NCI-H2227 treated with DMSO at 0.1 percent for 48 hours (cell line): ENCODE measurements at places on chromosomes 6 and 20.

- no peak for DNase-seq
These were observed 119.7 kb upstream of the PCSK2 start for GRCh38 chr20:17107127-17107526.

GRCh38 chr6:153539602-153540001 is 408.5 kb upstream of the RGS17 start:
- DNase-seq = no peak

DNA sequence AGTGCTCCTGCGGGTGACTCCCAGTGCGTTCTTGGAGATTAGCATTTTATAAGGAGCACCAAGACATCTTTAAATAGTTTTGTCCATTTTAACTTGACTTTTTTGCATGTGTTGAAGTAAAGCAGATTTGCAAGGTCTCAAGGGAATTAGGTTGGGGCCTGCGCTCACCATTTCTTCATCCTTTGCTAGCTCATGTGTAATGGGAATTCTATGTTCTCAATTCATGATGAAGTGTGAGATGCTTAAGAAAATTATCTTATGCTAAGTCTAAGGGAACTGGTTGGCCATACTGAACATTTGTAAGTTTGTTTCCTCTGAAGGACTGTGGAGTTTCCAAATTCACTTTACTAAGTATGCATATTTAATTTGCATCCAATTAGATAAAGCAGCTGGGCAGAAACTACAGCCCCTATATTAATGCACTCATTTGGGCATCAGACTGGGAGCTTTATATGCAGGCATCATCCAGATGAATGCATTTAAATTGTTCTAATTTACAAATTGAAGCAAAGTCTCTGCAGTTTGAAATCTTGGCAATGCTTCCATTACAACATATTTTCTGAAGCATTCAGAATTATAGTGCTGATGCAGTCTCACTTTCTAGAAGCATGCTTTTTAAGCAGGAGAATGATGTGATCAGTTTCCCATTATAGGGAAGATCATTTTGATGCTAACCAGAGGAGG is 108.3 kb upstream of the AKAP12 start:
- no peak for DNase-seq

GRCh38 chr6:71908162-71908765 is 21.9 kb downstream of the RIMS1 start:
- no peak for DNase-seq

DNA sequence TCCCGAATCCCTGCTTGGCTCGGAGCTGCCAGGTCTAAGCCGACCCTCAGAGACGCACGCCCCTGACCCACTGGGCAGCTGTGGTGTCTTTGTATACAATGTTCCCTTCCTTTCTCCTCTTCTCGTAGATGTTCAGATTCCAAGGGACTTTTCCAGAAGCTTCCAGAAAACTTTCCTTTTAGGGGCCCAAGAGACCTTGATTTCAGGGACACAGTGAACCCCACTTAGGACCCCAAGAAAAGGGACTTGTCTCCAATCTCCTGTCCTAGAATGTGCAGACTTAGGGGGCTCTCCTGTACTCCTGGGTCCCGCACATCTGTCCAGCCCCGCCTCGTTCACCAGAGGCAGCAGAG is 103.5 kb downstream of the EDN3 start:
- DNase-seq = no peak

- DNase-seq = no peak
These were observed 70.7 kb downstream of the MYB start for GRCh38 chr6:135251498-135252441.

DNA sequence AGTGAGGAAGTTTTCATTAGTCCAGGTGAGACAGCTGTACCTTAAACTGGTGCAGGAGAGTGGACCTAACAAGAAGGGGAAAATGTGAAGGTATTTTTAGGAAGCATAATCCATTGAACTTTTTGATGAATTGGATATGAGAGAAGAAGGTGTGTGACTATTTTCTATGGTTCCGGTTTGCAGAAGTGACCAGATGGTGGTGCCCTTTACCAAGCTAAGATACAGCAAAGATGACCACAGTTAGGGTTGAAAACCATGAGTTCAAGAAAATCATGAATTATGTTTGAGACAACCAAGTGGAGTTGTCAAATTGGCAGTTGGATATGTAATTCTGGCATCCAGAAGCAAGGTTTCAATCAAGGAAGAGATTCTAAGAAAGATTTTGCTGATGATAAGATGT is 61.9 kb upstream of the NRSN1 start:
- no peak for DNase-seq

DNA sequence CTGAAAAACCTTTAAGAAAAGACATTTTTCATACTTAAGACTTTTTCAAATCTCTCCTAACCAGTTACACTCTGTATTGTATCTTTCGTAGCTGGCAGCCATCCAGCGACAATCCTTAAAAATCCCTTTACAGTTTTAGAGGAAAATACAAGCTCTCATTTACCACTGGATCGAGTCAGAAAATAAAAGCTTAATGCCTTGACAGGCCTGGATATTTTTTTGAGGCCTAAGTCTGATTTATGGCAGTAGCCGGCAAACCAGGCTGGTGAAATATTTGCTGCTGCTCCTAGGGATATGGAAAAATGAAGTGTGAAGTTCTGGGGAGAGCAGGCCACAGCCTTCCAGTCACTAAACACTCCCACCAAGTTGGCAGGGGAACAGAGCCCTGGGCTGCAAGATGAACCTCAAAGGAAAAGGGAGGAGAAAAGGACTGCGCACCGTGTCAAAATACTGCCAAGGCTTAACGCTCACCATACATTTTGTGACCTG is 213.0 kb upstream of the SUPT3H start:
- no peak for DNase-seq

DNA sequence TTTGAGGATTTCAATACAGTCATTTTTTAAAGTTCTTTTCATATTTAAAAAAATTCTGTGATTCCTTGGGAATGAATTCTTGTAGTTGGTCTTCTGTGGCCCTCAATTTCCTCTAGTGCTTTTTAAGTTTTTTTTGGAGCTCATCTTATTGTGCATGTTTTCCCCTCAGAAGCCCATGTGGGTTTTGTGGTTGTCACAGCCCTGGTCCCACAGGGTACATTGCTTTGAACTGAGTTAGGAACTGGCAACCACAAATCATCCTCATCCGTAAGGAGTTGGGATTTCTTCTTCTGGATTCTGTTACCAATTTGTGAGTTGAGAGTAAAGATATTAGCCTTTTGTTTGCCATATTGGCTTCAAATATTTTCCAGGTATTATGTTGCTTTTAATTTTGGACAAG is 89.9 kb downstream of the AKAP7 start:
- no peak for DNase-seq

DNA sequence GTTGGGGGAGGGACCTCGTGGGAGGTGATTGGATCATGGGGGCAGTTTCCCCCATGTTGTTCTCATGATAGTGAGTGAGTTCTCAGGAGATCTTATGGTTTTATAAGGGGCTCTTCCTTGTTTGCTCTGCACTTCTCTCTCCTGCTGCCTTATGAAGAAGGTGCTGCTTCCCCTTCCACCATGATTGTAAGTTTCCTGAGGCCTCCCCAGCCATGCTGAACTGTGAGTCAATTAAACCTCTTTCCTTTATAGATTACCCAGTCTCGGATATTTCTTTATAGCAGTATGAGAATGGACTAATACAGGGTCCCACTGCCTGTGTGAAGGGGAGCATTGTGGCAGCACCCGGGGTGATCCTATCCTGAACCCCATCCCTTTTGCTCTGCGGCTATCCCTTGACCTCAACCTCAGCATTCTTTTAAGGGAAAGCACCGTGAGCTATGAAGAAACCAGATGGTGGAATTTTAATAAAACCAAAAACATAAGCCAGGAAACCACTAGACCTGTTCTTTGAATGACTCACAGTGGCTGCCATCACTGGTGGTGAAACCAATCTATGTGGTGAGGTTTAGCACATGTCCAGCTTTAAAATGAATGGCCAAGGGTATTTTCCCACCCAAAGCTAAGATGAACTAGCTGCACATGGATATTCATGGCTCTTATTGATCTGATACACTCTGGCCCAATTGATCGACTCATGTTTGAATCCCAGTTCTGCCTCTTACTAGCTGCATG is 62.2 kb downstream of the ZDHHC14 start:
- DNase-seq = no peak

GRCh38 chr6:108805611-108806167 is 42.5 kb upstream of the ARMC2 start:
- DNase-seq = no peak

- DNase-seq = no peak
These were observed 1.7 kb downstream of the CABLES2 start for GRCh38 chr20:62405108-62405980.

GRCh38 chr6:39493174-39493573 is 170.7 kb upstream of the KCNK16 start:
- no peak for DNase-seq

DNA sequence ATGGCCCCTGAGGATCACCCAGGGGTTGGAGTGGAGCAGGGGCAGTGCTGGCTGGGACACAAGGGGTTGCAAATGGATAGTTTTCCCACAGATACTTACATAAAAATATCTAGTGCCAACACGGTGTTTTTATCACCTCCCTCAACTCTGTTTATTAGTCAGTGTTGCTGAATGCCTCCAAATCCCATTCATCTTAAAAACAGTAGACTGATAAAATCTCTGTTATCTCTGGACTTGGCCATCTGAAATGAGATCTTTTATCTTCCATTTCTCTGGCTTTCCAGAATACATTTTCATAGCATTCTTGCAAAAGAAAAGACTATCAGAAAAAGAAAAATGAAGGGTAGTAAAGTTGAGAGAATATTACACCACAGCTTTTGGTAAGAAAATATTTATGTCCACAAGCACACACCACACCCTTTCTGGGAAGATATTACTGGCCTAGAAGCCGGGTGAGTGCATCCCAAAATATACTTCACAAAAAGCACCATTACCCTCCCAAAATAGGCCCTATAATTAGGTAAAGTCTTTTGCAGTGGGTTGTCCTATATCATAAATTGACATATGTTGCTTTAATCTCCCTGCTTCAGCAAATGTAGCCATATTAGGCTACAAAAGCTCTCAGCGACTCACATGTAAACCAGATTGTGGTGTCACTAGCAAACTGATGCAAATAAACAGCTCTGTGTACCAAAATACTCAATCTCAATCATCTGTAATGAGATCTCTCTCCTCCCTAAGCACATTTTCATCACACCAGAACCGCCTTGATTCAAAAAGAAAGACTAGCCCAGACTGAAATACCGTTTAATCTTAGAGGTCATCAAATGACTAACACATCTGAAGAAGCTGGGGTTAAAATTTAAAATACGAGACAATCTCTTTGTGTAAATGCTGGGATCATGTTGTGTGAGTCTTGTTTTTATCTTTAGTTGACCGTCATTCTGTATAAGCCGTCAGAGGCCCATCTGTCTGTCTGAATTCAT is 96.7 kb downstream of the FYN start:
- DNase-seq = peak; percentile 15

DNA sequence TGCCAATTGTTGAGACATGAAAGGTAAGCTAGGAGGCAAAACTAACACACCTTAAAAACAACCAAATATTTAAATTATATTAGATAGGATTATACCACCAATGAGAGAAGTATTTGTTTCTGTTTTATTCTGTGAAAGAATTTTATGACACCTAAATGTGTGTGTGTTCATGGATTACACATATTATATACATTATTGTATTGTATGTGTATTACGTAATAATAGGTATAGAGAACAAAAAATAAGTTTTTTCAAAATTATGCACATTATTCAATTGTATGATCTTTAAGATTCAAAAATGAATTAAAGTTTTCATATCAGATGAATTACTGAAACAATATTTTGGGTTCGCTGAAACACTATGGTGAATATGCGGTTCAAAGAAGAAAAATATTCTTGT is 84.3 kb upstream of the FABP7 start:
- DNase-seq = no peak

- DNase-seq = no peak
These were observed 113.5 kb downstream of the JARID2 start for GRCh38 chr6:15359335-15359862.

DNA sequence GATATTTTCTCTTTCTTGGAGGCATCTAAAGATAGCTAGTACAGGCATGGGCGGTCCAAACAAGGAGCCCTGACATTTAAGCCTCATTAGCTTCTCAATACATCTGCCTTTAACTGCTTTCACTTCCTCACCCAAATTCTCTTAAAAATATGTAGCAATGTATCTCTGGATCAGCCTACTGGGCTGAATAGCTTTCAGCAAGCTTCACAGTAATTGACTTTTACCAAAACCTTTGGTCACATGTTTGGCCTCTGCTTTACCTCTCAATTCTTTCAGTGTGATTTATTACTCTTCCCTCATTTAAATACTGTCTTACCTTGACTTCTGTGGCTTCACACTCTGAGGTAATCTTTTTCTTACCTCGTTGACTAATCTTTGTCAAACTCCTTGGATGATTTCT is 1618.1 kb downstream of the GRIK2 start:
- DNase-seq = no peak

DNA sequence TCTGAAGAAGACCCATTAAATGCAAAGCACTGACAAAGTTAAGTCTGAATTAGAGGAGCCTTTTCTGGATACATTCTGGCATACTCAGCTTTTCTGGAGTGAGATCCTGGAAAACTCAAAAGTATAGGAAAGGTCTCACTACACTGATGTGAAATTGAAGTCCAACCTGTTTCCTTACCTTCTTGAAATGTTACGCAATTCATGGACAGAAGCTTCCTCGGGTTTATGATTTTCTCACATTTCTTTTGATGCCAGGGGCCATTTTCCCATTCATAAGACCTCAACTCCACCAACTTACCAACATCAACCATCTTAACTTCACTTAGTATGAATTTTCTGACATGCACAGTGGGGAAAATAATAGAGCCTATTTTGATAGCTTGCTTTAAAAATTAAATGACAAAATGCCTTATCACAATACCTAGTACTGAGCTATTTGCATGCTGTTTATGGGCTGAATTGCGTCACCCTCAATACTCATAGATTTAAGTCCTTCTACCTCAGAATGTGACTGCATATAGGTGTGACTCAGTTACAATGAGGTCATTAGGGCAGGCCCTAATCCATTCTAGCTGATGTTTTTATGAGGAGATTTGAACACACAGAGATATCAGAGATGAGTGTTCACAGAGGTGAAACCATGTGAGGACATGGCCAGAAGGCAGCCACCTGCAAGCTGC is 73.4 kb upstream of the RAB32 start:
- no peak for DNase-seq

DNA sequence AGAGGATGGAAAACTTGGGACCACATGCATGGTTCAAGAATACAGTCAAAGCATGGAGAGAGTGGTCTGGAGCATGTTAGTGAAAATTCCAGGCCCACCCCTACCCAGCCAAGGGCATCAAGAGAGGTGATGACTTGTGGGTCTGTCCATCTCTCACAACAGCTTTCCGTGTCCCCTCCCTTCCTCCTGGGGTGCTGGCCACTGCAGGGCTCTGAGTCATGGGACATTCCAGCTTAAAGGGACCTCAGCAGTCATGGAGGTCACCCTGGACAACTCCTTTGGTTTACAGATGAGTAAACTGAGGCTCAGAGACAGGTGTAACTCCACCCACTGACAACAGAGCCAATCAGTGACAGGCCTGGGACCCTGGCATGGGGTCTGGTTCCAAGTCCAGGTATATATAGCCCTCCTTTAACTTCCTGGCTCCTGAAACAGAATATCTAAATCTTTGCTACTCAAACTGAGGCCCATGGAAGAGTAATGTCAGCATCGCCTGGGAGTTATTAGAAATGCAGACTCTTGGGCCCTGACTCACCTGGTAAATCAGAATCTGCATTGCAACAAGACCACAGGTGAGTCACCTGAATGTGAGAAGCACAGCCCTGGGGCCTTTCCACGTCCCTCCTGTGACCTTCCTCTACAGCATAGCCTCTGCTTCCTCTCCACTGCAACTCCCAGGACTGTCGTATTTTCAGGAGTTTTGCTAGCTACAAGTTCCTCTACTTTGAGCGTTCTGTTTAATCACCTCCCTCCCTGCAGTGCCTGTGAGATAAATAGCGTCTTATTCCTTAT is 170.2 kb downstream of the ZDHHC14 start:
- DNase-seq = no peak
